ENCODE measurements at places on chromosomes 3 and 15. TPM values are rescaled to one million over a fixed set of nuclear protein-coding genes. Genes with fewer than 3 reads are reported as not detected.

Gene SCN11A
- total RNA-seq = 0.07 TPM

DNA sequence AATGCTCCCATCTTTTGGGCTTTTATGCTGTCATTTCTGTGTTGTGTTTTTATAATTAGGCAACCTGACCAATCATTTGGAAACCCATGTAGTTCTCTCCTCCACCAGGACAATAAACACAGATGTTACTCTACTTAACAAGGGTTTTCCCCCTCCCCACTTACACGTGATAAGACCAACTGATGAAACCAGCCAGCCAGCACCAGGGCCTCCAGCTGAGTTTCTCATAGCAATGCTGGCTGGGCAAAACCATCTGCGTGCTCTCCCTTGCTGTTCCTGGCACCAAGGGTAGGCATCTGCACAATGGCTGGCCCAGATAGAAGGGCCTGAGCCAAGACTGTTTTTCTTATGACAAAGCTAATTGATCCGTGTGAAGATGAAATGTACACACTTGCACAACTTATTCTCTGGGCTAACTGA is 310.4 kb downstream of the PLCL2 start:
- DNase-seq = no peak

- DNase-seq = no peak
Measured at GRCh38 chr3:146052056-146052790, 108.8 kb downstream of the PLOD2 start.

Gene SLC6A11
- not detected for total RNA-seq

Gene PSTPIP1
- total RNA-seq = 1.0 TPM

Gene IL5RA
- not detected for total RNA-seq

- DNase-seq = no peak
Measured at GRCh38 chr3:87354398-87354797, 78.0 kb upstream of the POU1F1 start.

Gene THSD4
- 35.2 TPM for total RNA-seq

DNA sequence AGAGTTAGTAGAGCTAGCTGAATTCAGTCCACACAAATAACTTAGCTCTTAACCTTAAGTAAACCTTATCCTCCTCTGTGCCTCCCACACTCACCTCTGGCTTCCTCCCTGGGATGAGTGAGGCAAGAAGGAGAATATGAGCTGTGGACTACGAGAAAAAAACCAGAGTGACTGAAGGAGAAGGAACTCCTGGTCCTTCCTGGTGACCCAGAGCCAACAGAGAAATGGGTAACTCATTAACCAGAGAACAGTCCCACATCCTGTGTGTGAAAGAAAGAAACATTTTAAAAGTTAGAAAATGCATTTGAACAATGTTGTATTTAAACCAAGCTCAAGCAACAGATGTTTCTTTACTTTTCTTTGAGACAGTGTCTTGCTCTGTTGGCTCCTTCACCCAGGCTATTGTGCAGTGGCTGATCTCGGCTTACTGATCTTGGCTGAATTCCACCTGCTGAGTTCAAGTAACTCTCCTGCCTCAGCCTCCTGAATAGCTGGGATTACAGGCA is 27.5 kb upstream of the FAM81A start:
- DNase-seq = no peak

GRCh38 chr15:70528270-70528706 is 235.1 kb downstream of the UACA start:
- DNase-seq = peak; percentile 37

DNA sequence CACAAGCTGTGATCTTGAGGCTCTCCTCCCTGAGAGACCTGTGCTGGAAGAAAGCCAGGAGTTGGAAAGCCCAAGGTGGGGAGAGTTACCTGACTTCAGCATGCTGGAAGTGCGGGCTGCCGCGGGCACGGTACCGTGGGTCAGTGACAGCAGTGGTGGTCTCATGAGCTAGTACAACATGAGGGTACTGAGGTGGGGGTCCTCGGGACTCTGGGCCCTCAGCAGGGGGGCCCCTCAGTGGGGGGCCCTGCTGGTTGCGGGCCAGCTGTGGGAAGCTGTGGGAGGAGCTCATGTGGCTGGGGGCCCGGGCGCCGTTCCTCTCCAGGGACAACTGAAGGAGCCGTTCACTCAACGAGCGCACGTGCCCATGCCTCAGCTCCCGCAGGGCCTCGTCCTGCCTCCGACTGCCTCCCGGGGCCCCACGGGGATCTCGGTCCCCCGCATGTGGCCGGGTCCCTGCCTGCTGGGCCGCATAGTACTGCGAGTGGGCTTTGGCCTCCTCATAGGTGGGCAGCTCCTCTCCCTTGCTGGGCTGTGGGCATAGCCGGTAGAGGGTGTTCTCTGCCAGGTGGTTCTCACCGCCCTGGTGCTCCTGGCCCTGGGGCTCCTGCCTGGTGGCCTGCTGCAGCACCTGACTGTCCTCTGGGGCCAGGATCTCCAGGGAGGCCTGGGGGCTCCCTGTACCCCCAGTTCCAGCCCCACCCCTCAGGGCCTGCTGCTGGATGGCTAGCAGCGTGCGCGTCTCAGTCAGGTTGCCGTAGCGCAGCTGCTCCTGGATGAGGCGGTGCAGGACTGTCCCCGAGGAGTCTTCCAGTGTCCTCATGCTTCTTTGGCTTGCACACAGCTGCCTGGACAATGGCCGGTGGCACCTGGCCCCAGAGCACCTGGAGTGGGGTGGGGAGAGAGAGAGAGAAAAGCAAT is 3.4 kb downstream of the AMOTL2 start:
- no peak for DNase-seq

Data from pulmonary artery endothelial cell (primary cell).